ENCODE measurements at places on chromosomes 1 and 21.

DNA sequence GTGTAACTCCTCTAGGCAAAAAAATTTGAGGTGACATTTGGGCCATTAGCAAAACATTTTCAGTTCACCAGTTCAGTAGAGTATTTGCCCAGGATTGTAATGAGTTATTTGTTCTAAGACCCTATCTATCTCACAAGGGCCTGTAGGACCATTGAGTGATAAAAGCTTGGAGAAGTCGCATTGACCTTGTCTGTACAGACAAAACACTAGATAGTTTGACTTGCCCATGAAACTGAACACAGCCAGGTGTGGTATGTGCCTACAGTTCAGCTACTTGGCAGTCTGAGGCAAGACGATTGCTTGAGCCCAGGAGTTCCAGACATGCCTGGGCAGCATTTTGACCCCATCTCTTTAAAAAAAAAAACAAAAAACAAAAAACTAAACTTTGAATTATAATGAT lies 3.1 kb downstream of the ATP5IF1 start:
- DNase-seq, result no peak

DNA sequence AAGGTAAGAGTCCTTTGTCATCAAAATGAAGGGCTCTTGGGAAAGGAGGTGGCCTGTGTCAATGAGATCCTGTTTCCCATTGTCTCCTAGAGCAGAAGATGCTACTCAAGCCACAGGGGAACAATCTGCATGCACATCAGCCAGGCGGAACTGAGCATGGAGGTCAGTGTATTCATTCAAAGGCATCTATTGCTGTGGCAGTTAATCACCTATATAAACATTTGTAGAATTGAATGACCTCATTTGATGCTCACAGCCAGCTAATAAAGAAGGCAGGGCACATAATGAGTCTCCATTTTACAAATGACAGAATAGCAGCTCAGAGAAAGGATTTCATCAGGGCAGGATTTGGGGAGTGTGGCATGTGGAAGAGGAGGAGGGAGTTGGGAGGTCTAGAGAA lies 5.7 kb upstream of the FYB2 start:
- DNase-seq, result no peak

GRCh38 chr1:240254778-240255291 lies 163.2 kb downstream of the FMN2 start:
- no peak for DNase-seq

GRCh38 chr1:240046000-240046399 lies 45.7 kb upstream of the FMN2 start:
- no peak for DNase-seq

DNA sequence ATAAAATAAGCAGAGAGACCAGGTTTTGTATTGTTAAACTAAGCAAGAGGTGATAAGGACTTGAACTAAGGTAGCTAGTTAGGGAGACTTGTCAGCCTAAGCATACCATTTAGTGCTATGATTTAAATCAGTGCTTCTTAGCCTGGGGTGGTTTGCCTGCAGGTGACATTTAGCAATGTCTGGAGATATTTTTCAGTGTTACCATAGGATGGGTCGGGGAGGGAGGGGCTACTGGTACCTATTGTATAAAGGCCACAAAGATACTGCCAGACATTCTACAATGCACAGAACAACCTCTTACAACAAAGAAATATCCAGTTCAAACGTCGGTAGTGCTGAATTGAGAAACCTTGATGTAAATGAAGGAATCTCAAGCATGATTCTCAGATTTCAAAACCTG lies 3.3 kb downstream of the ATP5PB start:
- no peak for DNase-seq

- peak; percentile 6 for DNase-seq
These were observed 378 bp upstream of the NUP210L start for GRCh38 chr1:154155251-154155650.

GRCh38 chr1:114435088-114435715 lies 75.8 kb downstream of the TRIM33 start:
- DNase-seq, result no peak

DNA sequence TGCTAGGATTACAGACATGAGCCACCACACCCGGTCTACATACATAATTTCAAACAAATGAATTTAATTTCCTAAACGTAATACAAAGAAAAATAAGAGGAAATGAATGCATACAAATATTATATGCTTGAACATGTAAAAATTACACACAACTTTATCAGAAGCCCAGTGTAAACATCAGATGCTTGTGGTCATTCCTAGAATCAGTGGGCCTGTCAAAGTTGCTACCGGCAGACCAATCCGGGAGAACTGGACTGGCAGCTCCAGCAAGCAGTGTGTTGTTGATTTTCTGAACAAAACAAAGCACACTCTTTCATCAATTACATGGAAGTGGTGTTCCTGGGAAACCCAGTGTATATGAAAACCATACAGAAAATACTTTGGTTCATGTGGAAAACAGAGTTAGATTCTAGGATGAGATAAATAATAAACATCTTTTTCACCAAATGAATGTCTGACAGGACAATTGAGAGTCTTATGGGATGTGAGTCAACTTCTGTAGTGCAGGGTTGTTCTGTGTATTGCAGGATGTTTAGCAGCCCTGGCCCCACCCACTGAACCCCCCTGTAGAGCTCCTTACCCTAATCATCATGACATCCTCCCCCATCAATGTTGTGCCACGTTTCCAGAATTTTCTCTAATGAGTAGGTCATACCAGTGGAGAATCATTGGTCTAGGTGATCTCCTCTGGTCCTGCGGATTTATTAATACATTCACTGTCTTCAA lies 33.8 kb downstream of the MFSD2A start:
- no peak for DNase-seq

DNA sequence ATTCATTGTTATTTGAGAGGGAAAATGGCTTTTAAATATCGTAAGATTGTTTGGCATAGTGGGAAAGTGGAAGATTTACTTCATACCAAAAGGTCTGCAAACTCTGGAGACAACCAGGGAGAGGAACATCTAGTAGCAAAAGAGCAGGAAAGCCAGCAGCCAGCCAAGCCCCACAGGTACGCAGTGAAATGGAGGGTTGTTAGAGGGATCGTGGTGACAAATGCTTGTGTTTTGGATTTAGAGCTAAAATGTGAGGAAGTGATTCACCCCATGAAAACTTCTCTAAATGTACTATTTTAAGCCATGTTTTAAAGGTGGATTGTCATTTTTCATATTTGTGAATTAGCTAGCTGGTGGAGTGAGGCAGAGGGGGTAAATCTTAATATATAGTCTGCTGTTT lies 69.3 kb downstream of the RPS6KC1 start:
- DNase-seq, result no peak

Data from right kidney (tissue), 9 donors.